Stimulated activated CD8-positive, alpha-beta memory T cell treated with anti-CD3 and anti-CD28 coated beads, Interleukin-15, amount 100 ng/mL, for 48 hours (primary cell): ENCODE measurements at places on chromosomes 11 and 22.

DNA sequence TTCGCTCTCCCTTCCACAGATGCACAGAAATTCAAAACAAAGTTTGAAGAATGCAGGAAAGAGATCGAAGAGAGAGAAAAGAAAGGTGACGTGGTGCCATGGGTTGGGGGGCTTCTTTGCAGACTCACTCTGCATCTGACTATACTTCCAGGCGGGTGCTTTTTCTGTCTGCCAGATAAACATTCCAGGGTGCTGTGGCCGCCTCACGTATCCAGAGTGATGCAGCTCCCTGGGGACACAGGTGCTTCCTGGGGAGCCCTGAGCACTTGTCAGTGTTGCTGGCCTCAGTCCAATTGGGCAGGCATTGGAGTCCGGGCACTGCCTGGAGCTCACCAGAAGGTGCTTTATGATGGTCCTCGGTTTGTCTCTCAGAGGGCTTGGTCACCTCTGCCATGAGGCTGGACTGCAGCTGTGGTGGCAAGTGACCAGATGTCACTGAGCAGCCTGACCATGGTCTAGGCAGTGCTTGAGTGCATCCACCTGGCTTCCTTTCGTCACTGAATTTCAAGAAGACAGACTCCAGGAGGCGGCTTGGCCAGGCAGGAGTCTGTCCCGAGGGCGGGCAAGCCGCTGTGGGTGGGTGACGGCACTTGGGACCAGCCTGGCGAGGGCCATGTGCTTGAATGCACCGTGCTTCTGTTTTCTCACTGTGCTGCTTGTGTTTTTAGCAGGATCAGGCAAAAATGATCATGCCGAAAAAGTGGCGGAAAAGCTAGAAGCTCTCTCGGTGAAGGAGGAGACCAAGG is 5.1 kb upstream of the ZDHHC8 start:
- DNase-seq, result no peak

DNA sequence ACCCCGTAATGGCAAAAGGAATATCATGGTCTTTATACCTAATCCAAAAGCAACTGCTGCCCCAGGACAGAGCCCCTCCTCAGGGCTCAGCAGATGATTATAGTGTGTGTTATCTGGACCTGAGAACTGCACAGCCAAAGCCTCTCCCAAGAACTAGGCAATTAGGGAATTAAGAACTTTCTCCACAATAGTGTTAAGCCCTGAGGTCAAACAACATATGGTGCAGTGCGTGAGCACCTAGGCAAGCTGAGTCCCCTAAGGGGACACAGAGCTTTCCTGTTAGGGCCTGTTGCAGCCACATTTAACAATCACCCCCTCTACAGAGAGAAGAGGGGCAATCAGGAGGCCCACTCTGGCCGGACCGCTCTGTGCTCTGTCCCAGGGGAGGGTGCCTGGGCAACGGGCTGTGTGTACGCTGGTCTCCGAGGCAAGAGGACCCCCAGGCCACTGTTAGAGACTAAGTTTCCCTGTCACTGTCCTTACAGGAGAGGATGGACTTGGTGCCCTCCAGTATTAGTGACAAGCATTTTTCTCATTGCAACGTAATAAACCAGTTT is 1.4 kb upstream of the KCNJ5 start:
- DNase-seq, result no peak

DNA sequence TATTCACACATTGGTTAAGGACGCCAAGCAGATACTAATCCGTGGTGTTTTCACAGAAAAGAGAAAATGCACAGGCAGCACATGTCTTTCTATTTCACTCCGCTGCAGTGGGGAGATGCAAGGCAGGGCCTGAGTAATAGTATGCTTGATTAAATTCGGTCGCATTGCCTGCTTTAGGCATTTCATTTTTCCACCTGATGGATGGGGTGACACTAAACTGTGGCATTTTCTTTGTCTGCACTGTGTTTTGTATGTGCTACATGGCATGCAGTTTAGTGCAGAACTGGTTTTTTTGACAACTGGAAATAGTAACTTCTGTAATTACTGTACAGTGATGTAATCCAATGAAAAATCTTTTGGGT is 94.9 kb downstream of the SLC17A6 start:
- no peak for DNase-seq

DNA sequence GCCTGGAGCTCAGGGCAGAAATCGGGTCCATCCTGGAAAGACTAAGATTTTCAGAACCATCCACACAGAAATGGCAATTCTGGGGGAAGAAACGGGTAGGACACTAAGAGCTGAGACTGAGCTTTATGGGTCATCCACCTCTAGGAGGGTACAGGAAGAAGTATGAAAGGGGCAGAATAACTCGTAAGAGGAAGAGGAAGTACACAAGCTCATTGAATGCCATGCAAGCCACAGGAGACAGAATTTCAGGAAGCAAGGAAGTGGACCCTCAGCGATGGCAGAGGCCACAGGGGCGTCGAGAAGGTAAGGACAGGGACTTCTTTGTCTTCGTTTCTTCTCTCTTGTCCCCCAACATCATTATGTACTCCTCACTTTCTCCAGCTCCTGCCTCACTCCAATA is 169.6 kb downstream of the MAML2 start:
- DNase-seq, result no peak

GRCh38 chr11:132734217-132734616 is 798.1 kb downstream of the OPCML start:
- DNase-seq, result no peak

DNA sequence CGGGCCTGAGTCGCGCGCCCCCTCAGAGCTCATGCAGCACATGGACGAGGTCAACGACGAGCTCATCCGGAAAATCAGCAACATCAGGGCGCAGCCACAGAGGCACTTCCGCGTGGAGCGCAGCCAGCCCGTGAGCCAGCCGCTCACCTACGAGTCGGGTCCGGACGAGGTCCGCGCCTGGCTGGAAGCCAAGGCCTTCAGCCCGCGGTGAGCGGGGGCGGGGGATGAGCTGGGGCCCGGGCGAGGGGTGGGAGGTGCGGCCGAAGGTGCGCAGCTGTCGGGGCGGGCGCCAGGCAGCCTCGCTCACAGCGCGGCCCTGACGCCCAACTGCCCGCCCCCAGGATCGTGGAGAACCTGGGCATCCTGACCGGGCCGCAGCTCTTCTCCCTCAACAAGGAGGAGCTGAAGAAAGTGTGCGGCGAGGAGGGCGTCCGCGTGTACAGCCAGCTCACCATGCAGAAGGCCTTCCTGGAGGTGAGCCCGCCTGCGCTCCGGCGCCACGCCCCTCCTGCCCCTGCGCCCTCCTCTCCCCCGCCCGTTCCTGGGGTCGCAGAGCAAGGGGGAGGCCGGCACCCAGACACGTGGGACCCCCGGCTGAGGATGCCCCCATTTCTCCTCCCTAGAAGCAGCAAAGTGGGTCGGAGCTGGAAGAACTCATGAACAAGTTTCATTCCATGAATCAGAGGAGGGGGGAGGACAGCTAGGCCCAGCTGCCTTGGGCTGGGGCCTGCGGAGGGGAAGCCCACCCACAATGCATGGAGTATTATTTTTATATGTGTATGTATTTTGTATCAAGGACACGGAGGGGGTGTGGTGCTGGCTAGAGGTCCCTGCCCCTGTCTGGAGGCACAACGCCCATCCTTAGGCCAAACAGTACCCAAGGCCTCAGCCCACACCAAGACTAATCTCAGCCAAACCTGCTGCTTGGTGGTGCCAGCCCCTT is 20.5 kb downstream of the EPS8L2 start:
- no peak for DNase-seq

DNA sequence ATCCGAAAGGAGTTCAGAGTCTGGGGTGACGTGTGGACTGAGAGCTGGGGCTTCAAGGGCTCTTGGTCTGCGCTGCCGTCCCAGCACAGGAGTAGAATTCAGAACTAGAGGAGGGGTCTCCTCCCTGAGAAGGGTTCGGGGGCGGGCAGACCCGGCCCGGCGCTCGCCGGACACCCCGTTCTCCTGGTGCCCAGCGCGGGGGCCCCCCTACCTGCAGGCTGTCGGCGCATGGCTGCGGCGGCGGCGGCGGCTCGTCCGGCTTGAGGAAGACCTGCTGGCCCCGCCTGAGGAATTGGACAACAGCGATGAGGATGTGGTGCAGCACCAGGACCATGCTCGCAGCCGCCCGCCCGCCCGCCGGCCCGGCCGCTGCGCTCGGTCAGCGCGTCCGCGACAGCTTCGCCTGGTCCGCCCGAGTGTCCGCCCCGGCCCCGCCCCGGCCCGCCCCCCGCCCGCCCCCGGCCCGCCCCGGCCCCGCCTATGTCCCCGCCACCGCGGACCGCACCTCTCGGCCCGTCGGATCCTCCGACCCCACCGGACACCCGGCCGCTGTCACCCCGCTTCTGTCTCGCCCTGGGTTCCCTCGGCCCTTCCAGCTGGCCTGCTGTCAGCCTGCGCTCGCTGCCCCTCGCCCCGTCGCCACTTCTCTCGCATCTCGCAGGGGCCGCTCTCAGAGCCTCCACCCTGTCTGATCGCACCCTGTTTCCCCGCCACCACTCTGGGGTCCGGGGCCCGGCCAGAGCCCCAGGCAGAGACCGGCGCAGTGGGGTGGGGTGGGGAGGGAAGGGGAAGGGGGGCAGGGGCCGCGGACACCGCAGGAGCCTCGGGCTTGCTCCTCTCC is 32.0 kb downstream of the PDE2A start:
- DNase-seq, result no peak

GRCh38 chr11:34207487-34208180 is 102.2 kb downstream of the NAT10 start:
- no peak for DNase-seq

DNA sequence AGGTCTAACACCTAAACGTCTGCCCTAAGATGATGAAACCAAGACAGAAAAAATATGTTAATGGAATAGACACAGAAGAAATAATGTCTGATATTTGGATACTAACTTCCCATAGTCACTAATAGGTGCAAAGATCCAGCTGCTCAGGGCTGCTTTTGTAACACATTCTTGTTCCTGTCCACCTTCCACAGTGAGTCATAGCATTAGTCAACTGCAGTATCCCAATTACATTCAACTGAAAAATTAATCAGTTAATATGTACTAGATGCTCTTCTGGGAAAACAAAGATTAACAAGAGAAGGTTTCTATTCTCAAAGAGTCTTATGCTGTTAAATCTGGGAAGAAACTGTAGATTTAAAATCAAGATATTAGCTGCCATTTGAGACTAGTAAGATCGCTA is 47.6 kb downstream of the HEPHL1 start:
- DNase-seq, result no peak

- no peak for DNase-seq
Observed at GRCh38 chr11:112884012-112884767, 77.0 kb upstream of the NCAM1 start.
